ENCODE measurements at places on chromosomes 1 and 21.
A peak's percentile ranks its signal among the peaks of the same experiment; 100 is the strongest.

DNA sequence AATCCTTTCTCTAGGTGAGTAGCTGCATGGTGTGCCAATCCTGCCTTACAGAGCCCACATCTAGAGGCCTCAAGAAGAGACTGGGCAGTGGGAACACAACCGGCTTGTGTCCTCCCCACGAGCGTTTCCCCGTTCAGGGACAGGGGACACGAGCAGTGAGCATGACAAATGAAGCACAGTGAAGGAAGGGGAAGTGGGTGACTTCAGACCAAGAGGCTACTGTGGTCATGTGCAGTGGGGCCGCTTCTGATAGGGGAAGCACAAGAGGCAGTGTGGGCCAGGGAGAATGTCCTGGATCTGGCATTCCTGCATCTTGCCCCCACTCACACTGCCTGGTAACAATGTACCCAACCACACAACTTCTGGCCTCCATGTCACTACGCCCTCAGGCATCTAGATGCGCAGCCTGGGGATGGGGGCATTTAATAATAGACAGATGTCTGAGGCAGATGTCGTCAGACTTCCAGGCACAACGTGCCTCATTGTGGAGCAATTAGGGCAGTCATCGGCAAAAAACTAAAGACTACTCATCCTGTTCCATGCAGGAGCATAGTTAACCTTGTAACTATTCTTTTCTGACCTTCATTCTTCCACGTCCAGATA lies 155.6 kb upstream of the NBPF11 start:
- no peak for DNase-seq

- DNase-seq: peak; percentile 26
Measured at GRCh38 chr1:203649999-203650836, 23.6 kb downstream of the ATP2B4 start.

DNA sequence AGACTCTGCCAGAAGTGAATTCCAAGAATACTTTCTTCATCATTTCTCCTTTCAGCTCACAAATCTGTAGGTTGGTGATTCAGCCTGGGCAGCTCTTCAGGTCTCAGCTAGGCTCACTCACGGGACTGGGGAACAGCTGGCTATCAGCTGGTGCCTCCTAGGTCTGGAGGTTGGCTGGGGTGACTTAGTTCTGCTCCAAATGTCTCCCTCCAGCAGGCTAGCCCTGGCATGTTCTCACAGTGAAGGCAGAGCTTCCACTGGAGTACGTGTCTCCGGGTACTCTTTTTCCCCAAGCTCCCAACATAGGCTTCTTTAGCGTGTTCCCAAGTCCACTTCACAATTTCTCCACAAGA lies 12.5 kb upstream of the VAMP4 start:
- no peak for DNase-seq

DNA sequence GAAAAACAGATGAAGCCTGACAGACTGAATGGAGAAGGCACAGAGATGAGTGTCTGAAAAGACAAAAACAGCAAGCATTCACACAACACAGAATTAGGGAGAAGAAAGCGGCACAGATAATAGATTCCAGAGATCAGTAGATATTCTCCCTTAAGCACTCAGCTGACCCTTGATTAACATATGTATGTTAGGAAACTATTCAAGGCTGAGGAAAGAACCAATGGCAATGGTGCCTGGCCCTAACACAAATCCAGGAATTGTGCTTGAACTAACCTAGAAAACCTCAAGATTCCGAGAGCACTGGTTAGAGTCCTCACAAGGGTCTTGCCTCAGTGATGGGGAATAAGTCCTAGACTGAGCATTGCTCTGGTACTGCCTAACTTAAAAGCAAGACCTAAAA lies 30.9 kb downstream of the KCNT2 start:
- DNase-seq: no peak

- DNase-seq: no peak
Measured at GRCh38 chr1:181044449-181044966, 10.7 kb downstream of the MR1 start.

DNA sequence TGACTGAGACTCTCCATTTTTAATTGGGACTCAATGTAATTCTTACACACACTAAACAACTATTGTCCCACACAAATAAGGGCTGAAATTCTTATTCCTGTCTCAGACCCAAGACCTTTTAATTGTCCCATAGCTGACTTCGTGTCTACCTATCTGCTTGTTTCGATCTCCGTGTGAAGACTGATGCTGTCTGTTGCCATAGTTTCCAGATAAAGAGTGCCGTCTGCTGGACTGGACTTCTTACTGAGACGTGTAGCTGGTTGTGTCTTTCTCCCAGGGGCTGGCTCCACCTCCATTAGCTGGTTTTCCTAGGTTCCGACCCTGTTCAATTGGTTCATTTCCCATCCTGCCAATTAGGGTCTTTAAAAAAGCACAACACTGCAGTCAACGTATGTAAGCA lies 235.3 kb upstream of the PLXNA2 start:
- no peak for DNase-seq

GRCh38 chr1:214075999-214076707 lies 88.4 kb downstream of the PROX1 start:
- no peak for DNase-seq

DNA sequence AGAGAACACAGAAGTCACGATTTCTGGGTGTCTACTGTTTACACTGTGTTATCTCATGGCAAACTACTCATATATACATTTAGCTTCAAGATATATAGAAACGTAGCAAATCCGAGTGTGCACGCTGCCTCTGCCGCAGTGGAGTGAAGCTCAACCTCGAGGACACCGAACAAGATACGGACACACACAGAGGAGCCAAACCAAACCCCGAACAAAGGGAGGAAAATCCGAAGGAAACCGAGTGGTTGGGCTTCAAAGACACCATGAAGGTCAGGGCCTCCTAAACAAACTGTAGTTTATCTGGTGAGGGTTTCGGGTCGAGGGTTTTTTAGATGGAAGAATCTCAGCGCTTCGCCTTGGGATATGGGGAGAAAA lies 34.5 kb downstream of the SLC45A1 start:
- DNase-seq: no peak

GRCh38 chr1:209769171-209769904 lies 13.5 kb downstream of the TRAF3IP3 start:
- peak; percentile 57 for DNase-seq

- DNase-seq: no peak
Measured at GRCh38 chr1:172966844-172967540, 83.7 kb downstream of the TNFSF18 start.

DNA sequence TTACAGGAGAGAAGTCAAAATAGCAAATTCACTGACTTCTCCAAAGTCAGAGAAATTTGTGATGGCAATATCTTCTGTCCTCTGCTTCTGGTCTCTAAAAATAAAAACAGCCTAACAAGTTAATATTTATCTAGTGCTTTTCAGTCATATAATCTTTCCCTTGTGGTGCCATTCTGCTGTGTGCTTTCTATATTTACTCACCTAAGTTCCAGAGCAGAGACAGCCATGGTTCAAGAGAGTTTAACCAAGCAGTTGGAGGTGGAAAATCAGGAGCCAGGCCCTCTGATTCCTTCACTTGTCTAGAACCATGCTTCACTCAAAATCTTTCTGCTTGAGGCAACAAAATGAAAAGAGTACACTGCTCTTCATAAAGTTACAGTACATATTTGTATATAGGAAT lies 39.3 kb downstream of the BRINP2 start:
- no peak for DNase-seq

GRCh38 chr1:206898089-206898914 lies 1.1 kb downstream of the IL24 start:
- no peak for DNase-seq

DNA sequence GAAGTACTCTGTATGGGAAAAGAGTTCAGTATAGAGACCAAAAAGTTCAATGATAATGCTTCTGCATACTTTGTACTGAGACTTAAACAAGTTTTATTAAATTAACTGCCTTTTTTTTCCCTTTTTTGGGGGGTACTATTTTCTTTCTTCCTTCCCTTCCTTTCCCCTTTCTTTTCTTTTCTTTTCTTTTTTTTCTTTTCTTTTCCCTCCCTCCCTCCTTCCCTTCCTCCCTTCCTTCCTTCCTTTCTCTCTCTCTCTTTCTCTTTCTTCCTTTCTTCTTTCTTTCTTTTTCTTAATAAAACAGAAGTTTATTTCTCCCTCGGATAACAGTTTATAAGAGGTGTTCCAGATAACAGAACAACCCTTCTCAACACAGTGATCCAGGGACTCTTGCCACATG lies 77.5 kb downstream of the LHX8 start:
- no peak for DNase-seq

GRCh38 chr21:35323947-35324346 lies 274.8 kb upstream of the RUNX1 start:
- DNase-seq: no peak

DNA sequence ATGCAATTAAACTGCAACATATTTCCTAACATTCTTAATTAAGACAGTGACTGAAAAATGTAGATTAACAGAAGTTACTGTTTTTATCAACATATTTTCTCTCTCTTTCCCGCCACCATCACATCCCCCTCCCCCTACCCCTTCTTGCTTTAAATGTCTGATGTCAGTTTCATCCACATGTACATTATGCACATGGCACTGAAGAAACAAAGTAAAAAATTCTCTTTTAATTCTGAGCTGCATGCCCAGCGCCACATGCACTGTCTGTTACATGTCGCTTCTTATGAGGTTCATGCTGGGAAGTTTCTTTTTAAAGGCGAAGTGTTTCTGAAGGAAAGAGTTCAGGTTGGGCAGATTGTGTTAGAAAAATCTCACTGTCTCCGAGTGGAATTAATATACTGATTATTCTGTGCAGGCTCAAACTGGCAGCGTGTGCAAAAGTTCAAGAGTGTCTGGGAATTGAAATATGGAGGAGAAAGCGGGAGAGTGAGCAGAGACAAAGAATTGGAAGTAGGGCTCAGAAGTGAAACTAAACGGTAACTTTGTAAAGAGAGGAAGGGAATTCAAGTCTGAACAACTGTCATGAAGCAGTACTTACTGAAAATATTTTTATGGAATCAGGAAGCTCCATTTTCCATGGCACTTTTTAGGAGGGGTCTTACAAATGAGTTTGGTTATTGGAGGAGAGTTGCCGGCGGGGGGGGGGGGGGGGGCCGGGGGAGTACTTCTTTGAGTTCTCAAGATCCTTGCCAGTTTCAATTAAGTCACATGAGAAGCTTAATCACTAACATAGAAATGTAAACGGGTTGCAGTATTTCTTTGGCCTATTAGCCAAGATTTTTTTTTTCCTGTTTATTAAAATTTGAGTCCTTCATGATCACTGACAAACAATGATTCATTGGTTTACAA lies 217.6 kb downstream of the SDCCAG8 start:
- no peak for DNase-seq

DNA sequence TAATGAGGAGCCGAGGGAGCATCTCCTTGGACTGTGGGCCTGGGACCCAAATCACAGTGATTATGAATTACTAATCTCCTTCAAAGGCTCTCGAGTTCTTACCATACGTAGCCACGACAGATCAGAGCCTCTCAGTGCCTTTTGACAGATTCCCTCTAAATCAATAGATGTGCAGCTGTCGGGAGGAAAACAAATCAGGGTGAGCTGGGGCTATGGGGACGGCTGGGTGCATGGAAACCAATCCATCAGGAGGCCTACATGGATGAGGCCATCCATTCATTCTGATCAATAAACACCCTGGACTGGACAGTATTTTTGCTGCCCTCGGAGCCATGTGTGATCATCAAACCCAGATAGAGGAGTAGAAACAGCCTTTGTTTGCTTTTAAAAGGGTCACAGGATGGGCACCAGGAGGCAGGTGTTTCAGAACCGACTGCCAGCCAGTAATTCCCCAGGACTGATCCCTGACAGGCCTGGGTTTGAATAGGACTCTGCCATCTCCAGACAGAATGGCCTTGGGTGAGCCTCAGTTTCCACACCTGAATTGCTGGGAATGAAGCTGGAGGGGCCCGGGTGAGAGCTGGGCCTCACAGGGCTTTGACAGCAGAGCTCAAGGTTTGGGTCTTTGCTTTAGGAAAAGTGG lies 532.8 kb downstream of the MATN1 start:
- DNase-seq: no peak

DNA sequence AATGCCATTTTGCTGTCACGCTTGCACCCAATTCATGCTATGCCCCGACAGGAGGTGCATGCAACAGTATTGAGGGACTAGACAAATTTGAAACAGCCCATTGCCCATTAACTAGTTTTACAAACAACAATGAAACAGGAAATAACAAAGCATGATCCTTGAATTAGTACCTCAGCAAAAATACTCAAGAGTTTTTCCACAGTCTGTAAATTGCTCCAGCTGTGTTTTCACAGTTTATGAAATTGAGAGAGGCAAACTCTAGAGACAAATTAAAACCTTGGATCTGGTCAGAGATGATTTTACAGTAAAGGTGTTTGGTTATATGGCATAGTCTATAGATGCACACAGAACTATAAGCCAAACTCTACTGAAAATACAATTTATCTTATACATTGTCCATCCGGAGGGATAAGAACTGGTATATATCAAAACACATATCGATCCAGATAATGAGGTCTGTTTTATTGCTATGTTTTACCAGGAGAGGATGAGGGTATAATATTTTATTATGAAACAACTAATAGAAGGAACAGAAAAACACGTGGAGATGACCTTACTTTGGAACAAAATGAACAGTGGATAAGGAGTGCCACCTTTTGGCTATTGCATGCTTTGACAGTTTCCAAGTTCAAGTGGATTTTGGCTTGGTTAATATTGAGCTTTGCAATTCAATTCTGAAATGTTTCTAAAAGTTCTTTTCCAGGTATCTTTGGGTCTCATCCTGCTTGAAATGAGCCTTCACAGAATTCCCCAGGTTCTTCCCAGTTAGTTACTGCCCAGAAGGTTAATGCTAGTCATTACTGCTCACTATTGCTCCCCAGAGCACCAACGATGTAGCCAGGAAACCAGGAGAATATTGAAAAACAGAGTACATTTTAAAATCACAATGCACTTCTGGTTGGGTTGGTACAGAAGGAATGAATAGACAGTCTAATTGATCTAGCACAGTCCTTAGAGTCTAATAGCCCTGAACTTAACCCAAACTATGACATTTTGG lies 45.7 kb downstream of the ZC3H11B start:
- DNase-seq: no peak

DNA sequence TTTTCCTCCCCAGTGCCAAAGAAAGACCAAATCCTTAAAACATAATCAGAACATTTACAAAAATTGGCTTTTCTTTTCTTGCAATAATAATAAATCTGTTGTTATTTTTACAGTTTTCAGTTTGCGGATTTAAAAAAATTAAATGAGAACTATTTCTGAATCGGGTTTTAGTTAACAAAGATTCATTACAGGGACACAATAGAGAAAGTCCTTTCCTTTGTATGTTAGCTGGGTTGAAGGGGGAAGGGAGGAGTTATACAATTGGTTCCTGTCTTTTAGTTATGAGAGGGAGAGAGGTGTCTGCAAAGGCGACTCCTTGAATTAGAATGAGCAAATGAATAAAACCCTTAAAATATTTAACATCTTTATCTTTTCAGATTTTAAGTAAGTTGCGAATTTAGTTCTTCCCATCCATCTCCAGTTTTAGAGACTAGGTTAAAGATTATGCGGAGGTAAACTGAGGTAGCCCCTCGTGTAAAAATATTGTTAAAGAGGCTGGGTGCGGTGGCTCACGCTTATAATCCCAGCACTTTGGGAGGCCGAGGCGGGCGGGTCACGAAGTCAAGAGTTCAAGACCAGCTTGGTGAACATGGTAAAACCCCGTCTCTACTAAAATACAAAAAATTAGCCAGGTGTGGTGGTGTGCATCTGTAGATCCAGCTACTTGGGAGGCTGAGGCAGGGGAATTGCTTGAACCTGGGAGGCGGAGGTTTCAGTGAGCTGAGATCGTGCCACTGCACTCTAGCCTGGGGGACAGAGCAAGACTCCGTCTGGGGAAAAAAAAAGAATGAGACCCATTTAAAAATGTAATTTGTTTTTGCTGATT lies 3.9 kb downstream of the SPEN start:
- no peak for DNase-seq

GRCh38 chr1:232897949-232898465 lies 52.4 kb upstream of the NTPCR start:
- no peak for DNase-seq

- no peak for DNase-seq
Measured at GRCh38 chr1:53081384-53082066, 19.5 kb downstream of the PODN start.

Data from stimulated activated CD8-positive, alpha-beta memory T cell treated with anti-CD3 and anti-CD28 coated beads, Interleukin-4, amount 100 ng/mL, for 1 hour (primary cell).